Glutamatergic neuron (in vitro differentiated cells): ENCODE measurements at places on chromosomes 6 and 20.

DNA sequence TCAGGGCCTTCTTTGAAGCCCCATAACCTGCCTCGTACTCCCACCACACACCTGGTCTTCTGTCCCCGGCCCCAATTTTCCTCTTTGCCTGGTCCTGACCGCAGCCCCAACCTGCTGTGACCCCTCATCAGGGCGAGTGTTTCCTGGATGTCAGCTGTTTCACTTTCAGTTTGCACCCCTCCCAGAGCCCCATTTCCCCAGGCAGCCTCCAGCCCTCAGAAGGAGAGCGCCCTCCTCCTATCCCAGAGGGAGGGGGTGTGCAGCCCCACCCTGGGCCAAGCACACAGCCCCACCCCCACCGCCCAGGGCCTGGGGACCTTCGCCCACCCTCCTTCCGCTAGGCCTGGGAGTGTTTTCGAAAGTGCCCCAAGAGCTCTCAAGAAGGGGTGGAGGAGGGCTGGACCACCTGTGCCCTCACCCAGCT is 1.5 kb downstream of the BAK1 start:
- no peak for DNase-seq

GRCh38 chr6:142355520-142356174 is 53.8 kb downstream of the ADGRG6 start:
- DNase-seq = no peak

DNA sequence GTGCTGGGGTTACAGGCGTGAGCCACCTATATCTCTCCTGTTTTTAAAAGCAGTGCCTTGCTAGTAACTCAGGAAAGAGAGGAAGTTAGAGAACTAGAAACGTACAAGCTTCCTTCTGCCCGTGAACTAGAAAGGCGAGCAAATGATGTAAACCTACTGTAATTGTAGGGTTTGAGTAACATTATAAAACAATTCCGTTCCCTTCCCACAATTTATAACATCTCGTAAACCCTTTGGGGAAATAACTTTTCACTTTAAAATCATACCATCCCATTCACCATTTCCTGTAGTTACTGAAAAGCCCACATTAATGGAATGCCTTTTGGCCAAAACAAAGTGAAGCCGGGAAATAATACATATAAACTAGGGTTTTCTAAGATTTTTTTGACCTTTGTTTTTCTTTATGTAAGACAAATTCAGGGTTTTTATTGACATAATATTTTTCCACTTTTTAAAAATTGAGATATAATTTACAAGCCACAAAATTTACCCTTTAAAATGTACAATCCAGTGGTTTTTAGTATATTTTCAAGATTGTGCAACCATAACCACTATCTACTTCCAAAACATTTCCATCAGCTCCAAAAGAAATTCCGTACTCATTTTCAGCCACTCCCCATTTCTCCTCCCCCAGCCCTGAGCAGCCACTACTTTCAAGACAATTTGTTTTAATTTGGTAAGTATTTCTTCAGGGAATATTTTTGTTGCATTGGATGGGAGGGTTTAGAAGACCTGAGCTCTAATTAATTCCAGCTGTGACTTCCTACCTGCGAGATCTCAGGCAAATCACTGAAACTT is 175.1 kb upstream of the PDE10A start:
- DNase-seq = no peak

GRCh38 chr6:116695401-116695800 is 14.4 kb downstream of the KPNA5 start:
- DNase-seq = no peak

DNA sequence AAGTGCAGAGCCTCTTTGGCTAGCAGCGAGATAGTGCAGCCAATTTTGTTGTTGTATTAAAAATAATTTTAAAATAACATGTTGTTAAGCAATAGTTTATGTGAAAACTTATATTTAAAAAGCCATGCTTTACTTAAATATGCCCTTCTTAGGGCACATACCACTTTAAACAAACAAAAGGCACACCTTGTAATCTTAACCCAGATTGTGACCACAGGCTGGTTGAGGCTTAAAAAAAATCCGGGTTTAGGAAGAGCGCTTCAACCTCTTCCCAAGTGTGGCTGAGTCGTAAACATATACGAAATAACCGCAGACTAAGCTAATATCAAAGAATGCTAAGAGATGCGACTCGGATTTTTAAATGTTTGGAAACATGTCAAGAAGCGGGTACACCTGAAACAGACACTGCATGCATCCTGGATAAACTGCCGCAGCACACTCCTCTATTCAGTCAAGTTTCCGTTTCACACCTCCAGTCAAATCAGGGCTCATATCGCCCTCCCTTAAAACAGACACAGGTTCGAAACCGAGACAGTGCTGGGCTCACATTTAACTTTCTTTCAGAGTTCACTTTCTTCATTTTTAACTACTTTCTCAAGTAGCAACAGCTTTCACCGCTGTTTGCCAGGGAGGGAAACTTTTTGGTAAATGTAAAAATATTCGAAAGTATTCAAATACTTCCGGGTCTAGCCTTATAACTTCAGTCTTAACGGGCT is 1.5 kb downstream of the DEK start:
- no peak for DNase-seq

DNA sequence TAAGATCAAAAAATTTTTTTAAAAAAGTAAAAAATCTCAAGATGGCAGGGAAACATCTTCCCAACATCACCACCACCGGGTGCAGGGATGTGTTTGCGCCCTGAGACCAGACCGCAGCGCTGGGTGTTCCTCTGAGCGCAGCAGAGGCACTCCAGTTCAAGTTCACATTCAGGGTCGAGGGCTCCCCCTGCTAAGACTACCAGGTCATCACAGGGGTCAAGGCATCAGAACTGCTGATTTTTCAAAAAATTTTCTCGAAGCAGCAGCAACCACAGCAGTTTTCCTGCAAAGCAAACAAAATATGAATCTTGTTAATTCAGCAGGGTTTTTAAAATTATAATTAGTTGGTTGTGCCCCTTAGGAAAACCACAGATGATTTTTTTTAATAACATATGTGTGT is 83.1 kb downstream of the MYLK4 start:
- no peak for DNase-seq

- DNase-seq = no peak
These were observed 21.5 kb upstream of the AAR2 start for GRCh38 chr20:36214684-36215256.

DNA sequence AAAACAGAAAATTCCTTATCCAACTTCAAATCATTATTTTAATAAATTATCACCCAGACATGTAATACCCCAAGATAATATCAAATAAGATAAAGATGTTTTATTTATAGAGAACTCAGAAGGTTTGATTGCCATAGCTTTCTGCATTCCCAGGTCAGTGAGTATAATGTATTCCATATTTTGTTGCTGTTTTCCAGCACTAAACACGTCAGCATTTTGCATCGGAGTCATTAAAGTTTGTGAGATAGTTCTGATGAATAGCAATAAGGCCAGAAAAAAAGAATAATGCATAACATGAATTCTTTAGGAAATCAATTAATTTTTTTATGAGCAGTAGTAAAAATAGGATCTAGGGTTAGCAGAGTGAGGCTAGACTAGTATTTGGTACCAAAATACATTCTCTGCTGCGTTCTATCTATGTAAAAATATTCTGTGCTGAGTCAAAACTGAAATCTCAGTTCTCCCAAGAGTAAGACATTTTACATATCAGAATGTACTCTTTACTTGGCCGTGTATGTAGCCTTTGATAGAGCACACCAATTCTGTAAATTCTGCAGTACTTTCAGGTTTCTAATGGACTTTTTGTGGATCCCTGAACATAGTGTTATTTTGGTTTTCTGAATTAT is 269.9 kb upstream of the AGPAT4 start:
- no peak for DNase-seq

DNA sequence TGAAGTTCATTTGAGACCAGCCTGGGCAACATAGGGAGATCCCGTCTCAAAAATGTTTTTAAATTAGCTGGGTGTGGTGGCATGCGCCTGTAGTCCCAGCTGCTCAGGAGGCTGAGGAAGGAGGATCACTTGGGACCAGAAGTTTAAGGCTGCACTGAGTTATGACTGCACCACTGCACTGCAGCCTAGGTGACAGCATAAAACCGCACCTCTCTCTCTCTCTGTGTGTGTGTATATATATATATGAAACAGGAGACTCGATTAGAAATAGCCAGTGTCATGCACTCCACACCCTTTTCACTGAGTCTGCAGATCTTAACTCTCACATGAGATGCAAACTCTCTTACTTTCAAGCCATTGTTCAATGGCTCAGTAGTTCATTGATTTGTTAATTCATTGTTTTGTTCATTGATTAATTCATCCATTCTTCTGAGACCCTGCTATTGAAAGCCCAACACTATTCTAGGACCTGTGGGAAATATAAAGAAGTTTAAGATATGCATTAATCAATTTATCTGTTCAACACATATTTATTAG is 52.4 kb upstream of the MRPS10 start:
- DNase-seq = no peak

- no peak for DNase-seq
These were observed 451.0 kb upstream of the MARCKS start for GRCh38 chr6:113406048-113406695.

DNA sequence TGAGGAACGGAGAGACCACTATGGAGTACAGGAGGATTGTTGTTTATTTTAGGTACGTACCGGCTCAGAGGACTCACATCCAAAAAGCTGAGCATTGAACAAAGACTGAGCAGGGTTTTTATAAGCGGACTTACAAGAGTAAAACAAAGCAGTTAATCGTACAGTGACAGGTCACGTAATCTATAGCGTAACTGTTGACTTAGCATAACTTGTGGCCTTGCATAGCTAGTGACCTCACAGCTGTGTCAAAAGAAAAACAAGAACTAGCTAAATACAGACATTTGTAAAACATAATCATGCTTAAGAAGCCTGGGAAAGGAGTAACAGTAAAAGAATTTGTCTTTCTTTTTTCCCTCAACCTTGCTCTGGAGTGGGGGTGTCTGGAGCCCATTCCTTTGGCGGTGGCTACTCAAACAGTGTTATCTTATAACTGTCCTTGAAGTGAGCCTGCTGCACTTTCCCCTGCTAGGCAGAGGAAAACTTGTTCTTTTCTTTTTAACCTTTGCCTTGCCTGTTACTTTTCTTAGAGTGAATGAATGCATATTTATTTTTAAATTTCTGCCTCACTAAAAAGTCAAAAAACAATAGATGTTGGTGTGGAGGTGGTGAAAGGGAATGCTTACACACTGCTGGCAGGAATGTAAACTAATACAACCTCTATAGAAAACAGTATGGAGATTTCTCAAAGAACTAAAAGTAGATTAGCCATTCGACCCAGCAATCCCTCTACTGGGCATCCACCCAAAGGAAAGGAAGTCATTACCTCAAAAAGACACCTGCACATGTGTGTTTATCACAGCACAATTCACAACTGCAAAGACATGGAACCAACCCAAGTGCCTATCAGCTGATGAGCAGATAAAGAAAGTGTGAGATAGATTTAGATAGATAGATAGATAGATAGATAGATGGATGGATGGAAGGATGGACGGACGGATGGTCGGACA is 109.0 kb downstream of the TAF4 start:
- DNase-seq = no peak

DNA sequence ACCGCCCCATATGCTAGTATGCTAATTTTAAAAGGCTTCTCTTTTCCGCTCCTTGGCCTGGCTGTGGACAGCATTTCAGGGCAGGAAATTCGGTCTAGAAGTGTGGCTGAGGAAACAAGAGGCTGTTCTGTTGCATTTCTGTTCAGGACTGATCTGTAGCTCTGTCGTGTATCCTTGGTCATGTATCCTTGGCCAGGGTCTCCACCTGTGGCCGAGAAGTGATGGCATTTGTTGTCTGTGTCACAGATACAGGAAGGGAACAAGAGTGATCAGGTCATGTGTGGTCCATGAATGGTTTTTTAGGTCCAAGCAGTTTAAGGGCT is 300.5 kb upstream of the SUPT3H start:
- no peak for DNase-seq

GRCh38 chr6:129901910-129902309 is 40.8 kb upstream of the TMEM244 start:
- DNase-seq = no peak

- DNase-seq = no peak
These were observed 103.8 kb downstream of the TMEM242 start for GRCh38 chr6:157219201-157220200.
